ENCODE measurements at places on chromosomes 7 and 10. TPM values are rescaled to one million over a fixed set of nuclear protein-coding genes. Genes with fewer than 3 reads are reported as not detected.

DNA sequence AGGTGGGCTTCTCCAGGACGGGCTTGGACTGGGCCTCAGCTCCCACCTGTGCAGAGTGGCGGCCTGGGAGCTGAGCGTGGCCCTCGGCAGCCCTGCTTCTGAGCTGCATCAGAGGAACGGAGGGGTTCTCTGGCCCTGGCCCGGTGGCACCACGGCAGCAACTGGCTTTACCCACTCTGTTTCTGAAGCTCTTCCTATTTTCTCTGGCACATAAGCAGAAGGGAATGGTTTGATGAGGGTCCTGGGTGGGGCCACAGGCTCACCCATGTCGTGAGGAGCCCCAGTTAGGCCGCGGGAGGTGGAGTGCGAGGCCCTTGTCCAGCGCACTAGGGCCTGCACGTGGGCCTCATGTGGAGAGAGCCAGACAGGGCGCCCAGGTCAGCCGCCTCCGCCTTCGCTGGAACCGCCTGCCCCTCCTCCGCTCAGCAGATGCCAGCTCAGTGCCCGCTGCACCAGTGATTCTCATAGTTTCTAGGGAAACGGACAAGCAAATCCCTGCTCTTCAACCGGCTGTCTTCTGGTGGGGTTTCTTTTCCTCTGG lies 284.0 kb downstream of the CELF2 start:
- DNase-seq = no peak

Gene PRKAG2
- polyA plus RNA-seq = 30.9 TPM

- no peak for DNase-seq
Measured at GRCh38 chr10:36789974-36790373, 335.4 kb upstream of the ANKRD30A start.

- no peak for DNase-seq
Measured at GRCh38 chr7:25846722-25847121, 305.3 kb upstream of the NFE2L3 start.

DNA sequence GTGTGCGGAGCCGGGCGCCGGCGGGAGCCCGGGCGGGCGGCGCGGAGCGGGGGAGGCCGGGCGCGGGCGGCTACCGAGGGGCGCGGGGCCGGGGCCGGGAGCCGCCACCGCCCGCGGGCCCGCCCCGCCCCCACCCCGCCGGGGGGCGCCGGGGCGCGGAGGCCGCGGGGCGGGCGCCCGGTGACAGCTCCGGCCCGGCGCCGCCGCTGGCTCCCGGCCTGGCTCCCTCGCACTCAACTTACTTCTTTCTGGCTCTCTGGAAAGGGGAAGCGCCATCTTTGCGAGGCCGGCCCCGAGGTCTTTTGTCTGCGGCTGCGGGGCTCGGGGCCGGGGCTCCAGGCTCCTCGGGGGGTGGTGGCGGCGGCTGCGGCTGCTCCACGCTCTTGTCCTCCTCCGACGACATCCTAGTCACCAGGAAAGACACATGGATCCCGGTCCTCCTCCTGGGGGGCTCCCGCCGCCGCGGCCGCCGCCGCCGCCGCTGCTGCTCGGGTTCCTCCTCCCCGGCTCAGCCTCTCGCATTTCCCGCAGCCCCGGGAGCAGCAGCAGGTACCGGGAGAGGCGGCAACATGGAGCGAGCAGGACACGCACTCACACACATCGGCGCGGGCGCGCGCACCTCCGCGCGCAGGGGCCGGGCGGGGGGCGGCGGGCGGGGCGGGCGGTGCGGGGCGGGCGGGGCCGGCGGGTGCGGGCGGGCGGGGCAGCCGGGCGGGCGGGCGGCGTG lies at the start of gene KMT2C:
KMT2C (minus strand) TSS at position 620 of the 727 bp plus-strand sequence; CDS start at position 403, 217 bp downstream.
- peak; percentile 44 for DNase-seq

- DNase-seq = no peak
Measured at GRCh38 chr10:20622531-20623211, 274.4 kb downstream of the NEBL start.

GRCh38 chr7:130009848-130010688 lies 41.1 kb downstream of the ZC3HC1 start:
- DNase-seq = peak; percentile 86

Gene AIFM2
- 1.7 TPM for polyA plus RNA-seq

Gene ATP5MK
- 285 TPM for polyA plus RNA-seq

Gene GARIN1A
- 0.41 TPM for polyA plus RNA-seq

DNA sequence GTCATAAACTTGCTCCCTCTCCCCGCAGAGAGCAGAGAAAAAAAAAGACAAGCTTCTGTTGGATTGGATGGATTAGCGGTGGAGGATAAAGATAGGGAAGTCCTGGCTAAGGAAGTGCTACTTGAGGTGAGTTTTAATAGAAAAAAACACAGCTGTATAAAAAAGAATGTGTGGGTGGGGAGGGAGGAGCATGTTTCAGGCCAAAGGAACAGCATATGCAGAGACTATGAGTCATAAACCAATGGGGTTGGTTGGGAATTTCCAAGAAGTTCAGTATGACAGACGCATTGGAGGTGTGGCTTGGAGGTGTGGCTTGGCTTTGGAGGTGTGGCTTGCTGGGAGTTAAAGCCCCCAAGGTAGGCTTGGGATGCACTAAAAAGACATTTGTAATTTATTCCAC lies 103.0 kb upstream of the LSM8 start:
- no peak for DNase-seq

GRCh38 chr10:64409349-64409748 lies 888.1 kb downstream of the REEP3 start:
- no peak for DNase-seq

Gene CYP2E1
- not detected for polyA plus RNA-seq

DNA sequence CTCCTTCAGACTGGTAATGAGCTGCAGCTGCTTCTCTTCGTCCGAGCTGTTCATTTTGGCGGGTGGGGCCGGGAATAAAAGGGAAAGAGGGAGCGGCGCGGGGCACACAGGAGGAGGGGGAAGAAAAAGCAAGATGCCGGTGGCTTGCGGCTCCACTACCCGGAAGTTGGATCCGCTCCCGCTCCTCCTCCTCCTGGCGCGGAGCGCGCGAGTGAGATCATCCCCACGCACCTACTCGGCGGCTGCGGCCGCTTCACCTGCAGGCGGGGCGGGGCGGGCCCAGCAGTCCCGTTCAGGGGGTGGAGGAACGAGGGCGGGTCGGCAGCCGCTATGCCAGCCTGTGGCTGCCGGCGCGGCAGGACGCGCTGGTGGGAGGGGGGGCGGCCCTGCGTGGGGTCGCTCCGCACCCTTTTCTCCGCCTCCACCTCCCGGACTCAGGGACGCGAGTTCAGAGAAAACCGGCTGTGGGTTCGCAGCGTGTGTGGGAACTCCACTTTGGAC lies at the start of gene SHTN1:
SHTN1 (minus strand) TSS at position 162 of the 501 bp plus-strand sequence; CDS start at position 54, 108 bp downstream.
- DNase-seq = peak; percentile 60

DNA sequence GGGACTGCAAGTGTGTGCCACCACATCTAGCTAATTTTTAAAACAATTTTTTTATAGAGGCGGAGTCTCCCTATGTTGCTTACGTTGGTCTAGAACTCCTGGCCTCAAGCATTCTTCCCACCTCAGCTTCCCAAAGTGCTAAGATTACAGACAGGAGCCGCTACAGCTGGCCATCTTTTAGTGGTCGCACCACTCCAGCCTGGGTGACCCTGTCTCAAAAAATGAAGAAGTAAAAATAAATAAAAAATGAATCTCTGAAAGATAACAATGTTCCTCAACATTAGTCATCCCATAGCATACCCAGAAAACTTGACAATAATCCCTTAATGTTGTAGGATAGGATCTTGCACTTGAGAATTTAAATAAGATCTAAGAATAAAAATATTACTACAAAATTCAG lies 18.2 kb downstream of the WBP1L start:
- no peak for DNase-seq

DNA sequence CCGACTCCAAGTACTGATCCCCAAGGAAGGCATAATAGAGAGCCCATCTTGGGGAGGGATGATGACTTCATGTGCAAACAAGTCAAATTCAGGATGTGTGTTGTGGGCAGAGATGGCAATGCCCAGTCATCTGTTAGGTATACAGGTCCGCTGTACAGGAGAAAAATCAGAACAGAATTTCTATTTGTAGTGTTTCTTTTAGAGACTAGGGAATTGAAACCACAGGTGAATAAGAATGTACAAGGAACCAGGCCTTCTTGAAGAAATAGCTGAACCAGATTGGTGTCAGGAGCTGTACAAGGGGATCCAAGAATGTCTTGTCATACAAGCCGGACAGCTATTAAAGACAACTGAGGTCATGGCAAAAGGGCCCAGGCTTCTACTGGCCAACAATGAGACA lies 147.9 kb downstream of the PFKFB3 start:
- no peak for DNase-seq

DNA sequence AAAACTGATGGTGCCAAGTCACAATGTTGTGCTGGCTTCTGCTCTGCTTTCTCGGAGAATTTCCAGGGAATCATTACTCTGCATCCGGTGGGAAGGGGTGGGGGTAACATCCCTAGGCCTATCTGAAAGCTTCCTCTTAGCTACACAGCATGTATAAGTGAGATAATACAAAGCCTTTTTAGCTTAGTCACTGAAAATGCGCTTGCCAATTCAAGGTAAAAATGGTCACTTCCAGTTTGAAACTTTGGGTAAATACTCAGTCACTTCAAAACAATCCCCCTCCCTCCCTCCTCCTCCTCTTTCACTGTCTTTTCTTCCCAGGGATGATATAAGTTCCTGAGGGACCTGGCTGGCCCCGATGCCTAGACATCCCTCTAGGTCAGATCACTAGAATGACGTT lies 57.3 kb upstream of the APBB1IP start:
- no peak for DNase-seq

GRCh38 chr7:47908720-47909119 lies 39.5 kb downstream of the PKD1L1 start:
- DNase-seq = no peak

DNA sequence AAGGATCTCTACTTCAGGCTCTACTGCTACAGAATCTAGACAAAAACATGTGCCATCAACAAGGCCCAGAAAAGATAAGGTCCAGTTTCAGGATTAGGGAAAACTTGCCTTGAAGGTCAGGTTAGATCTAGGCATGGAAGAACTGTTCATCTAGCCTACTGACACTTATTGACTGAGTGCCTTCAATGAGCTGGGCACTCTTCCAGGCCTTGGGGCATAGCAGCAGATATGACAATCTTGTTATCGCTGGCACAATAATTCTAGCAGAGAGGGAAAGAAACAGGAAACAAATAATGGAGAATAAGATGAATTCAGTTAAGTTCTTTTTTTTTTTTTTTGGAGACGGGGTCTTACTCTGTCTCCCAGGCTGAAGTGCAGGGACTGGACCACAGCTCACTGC lies 71.6 kb downstream of the ADCYAP1R1 start:
- no peak for DNase-seq

DNA sequence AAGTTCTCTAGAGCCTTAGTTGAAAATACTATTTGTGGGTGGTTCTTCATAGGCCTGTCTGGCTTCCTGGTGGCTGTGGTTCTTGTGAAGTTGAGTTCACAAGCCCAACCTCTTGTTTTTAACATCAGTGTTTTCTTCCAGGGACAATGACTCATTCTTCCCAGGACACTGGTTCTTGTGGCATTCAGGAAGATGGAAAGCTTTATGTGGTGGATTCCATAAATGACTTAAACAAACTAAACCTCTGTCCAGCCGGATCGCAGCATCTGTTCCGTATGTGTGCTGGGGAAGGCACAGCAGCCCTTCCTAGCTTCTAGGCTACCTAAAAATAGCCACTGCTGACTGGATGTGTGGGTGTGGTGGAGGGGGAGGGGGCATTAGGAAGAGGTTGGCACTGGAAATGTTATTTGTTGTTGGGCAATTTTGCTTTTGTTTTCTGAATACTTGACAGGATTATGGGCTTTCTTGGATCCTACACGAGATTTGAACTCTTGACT lies 3.9 kb downstream of the LSMEM1 start:
- no peak for DNase-seq

DNA sequence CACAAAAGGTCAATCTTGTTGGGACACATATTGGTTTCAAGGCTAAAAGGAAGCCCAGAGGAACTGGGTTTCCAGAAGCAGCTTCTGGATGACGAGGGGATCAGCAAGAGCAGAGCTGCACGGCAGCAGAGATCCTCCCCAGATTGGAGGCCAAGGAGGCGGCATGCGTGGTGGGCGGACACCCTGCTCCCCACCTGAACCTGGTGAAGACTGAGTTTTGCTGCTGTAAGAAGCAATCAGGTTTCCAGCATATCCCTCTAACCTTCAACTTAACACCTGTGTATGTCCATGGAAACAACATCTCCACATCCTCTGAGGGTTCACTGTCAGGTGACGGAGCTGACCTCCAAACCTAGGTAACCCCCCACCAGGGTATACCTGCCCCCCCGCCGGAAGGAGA lies 35.1 kb downstream of the SLIT1 start:
- no peak for DNase-seq

Gene KMT2C
- 4.5 TPM for polyA plus RNA-seq

Gene PAPSS2
- polyA plus RNA-seq = 3.5 TPM

GRCh38 chr7:103988468-103989199 lies 824 bp downstream of the RELN start:
- DNase-seq = no peak

DNA sequence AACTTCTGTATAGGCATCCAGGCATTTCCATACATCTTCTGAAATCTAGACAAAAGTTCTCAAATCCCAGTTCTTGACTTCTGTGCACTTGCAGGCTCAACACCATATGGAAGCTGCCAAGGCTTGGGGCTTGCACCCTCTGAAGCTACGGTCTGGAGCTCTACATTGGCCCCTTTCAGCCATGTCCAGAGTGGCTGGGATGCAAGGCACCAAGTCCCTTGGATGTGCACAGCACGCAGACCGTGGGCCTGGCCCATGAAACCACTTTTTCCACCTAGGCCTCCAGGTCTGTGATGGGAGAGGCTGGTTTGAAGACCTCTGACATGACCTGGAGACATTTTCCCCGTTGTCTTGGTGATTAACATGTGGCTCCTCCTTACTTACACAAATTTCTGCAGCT lies 1645.1 kb downstream of the REEP3 start:
- DNase-seq = no peak

DNA sequence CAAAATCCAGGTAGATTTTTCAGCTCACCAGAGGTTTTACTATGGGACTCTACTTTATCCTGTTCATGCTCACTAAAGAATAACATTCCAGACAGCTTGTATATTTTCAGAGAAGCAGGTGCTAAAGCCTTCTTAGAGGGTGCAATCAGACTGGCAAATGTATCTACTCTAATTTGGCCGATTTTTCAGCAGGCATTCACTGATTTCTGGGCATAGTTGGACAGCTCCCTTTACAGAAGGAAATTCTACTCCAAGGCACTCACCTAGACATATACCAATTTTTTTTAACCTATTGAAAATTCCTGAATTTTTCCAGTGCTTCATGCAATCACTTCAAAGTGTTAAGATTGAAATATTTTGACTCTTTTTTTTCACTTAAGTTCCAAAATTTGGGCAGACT lies 3.8 kb upstream of the CNTNAP2 start:
- DNase-seq = no peak

DNA sequence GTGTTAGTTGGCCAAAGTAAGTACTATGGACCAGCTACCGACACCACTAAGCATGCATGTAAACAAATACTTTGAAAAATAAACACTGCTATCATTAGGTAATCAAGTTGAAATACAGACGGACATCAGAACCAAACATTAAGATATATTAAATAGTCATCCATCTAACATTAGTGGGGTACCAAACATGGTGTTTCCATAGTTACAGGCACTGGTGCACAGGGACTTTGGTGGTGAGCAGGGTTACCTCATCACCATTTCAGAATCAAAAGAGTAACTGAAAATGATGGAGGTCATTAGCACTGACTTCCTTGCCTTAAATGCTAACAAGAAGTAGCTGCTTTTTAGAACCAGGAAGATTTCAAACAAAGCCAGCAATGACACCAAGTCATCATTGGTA lies 23.9 kb downstream of the EBLN1 start:
- DNase-seq = no peak

GRCh38 chr7:158581440-158582088 lies 6.1 kb downstream of the PTPRN2 start:
- DNase-seq = no peak
